ENCODE measurements at places on chromosomes 5 and 9.

DNA sequence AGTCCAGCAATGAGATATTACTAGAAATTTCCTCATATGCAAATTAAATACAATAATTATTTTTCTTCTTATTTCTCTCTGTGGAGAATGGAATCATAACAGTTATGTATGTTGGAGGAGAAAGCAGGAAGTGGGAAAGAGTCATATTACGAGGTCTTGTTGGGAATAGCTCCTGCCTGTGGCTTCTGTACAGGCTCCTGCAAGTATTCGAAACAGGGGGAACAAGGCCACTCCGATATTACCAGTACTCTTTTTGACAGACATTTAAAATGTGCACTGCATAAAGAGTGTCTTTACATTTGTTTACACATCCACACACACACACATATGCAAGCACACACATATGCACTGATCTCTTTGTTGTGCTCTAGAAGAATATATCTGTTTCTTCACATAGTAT lies 812.0 kb upstream of the ZNF608 start:
- DNase-seq = no peak

DNA sequence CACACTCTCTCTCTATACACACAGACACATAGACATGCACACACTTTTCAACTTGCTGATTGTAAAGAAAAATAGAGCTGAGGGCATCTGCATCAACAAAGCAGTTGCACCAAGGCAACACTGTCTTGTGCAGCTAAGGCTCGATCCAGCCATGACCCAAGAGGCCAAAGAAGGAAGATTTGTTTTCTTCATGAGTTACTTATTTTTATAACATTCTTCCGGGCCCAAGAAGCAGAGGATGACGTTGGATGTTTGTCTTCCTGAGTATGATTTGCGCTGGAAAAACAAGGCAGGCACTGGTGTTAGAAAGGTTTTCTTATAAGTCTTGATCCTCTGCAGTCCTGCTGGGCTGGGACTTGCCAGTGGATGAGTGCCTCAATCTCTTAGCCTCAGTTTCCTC lies 344.1 kb downstream of the ADAMTS6 start:
- DNase-seq = no peak

DNA sequence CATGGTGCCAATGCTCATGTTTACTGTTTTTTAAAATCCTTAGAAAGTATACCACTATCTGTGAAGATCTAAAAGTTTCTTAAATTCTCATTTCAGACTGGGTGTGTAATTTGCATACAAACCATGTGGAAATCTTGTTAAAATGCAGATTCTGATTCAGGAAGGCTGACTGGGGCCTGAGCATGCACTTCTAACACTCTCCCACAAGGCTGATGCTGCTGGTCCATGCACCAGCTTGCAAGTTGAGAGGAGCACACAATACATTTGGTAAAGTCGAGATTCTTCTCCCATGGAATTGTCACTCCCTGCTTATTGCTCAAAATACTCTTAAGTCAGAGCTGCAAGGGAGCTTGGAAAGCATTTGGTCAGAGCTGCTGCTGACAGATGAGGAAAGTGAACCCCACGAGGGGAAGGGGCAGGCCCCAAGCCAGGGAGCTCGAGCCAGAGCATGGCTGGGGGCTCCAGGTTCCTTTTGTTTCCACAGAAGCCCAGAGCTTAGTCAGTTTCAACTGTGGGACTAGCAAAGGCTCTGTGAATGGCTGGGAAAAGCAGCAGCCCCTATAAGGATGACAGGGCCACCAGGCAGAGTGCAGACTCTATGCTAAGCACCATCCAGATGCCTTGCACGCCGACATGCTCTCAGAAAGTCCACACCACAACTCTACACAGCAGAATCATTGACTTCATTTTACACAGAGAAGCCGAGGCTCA lies 93.5 kb upstream of the HAND1 start:
- DNase-seq = no peak

GRCh38 chr9:18568973-18569372 lies 95.0 kb downstream of the ADAMTSL1 start:
- DNase-seq = no peak

DNA sequence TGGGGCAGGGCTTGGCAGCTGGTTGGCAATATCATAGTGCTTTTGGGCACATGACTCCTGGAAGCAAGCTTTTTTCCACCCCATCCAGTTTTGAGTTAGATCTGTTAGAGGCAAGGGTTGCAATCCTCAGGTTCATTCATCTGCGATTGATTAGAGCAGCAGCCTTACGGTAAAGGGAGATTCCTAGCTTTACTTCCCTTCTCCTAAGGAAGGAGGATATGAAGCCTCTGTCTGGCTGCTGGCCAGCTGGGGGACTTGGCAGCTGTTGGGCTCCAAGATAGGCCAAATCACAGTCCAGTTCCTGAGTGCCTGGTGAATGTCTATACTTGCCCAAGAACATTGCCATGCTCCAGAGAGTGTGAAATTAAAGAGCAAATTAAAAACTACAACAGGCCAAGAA lies 113.4 kb upstream of the CCNH start:
- no peak for DNase-seq

- DNase-seq = no peak
These were observed 397.1 kb downstream of the MAN2A1 start for GRCh38 chr5:110086658-110087388.

DNA sequence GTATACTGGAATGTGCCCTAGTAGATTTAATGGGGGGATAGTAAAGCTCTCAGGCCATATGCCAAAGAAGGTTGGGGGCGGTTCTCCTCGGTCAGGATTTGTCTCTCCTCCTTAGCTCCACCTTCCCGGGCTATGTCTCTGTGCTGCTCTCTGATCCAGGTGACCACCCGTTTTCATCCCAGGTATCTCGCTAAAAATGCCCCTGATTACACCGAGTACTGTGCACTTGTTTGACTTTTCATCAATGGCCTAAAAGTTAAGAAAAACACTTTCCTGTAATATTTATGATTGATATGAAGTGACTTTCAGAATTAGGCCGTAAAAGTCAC lies 724 bp downstream of the NDUFS6 start:
- DNase-seq = no peak

DNA sequence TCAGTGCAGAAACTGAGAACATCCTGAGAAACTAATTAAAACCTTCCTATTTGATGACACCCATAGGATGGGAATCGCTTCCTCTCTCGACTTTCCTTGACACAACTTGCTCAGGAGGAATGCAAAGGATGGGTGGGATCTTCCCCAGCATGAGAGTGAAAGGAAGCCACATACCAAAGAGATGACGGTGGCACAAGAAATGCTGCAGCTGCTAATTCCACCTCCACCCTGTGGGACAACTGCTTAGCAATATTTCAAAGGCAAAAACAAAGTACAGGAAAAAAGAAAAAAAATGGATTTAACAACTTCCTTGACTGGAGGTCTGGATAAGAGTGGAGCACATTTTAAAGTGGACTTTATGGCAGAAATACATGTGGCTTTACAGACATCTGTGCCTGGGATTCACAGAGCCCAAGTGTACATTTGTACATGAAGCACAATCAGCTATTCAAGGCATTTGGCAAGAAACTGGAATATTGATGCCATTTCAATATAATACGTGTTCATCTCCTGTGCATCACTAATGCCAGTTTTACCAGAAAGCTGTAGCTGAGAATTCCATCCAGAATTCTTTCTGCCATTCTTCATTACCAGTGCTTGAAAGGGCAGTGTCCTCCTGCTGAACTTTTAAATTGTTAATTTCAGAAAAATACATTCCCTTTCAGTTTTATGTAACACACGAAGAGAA lies 359.2 kb upstream of the ACTBL2 start:
- DNase-seq = no peak

DNA sequence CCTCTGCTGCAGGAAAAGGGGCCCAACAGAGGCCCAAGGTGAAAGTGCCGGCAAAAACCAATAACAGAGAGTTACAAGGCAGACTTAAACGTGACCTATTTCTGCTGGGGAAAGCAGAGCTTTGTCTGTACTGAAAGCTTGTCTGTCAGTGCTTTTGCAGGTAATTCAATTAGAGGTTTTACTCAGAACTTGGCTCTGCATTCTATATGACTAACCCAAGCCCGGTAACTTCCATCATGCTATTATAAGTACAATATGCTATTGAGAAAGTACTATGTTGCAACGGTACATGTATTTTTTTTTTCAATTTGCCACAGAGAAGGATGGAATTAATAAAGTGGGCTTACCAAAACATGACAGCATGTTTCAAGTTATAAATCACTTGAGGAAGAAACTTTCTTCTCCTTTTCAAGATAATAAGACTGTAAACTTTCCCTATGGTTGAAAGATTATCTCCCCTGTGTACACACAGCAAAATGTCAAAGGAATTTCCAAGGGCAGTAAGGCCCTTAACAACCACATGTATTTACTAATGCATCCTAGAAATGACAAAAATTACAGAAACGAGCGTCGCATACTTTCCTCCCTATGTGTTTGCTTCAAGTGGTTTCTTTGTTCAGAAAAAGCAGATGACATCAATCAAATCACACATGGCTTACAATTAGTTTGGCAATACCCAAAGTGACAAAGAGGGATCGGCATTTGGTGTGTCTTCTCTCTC lies 282.4 kb downstream of the EFNA5 start:
- no peak for DNase-seq

- DNase-seq = peak; percentile 55
These were observed 36.8 kb upstream of the TEX48 start for GRCh38 chr9:114718801-114719221.

DNA sequence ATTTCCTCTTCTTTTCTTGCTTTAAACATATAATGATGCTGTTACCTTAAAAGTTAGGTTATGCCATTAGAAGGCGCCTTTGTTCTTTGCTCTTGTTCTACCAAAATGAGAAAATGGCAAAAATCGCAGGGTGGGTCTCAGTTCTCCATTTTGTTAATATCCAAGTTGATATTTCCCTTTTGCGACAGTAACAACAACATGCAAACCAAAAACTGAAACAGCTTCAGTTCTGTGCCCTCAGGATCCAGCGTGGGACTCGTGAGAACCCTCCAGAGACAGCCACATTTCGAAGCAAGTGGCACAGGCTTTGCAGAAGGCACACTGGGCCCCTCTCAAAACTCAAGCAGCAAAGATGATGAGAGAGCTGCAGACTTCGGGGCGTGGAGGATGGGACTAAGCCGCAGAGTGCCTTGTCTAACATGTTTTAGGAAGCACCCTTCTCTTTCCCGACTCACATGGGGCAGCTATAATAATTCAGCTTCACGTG lies 33.0 kb upstream of the LCP2 start:
- no peak for DNase-seq

GRCh38 chr9:2608276-2608675 lies 13.3 kb upstream of the VLDLR start:
- no peak for DNase-seq

- DNase-seq = no peak
These were observed 198.9 kb upstream of the CYLC2 start for GRCh38 chr9:102796244-102796643.

GRCh38 chr9:33737811-33738606 lies 57.4 kb upstream of the PRSS3 start:
- DNase-seq = no peak

GRCh38 chr5:39948867-39949468 lies 524.2 kb upstream of the DAB2 start:
- no peak for DNase-seq

DNA sequence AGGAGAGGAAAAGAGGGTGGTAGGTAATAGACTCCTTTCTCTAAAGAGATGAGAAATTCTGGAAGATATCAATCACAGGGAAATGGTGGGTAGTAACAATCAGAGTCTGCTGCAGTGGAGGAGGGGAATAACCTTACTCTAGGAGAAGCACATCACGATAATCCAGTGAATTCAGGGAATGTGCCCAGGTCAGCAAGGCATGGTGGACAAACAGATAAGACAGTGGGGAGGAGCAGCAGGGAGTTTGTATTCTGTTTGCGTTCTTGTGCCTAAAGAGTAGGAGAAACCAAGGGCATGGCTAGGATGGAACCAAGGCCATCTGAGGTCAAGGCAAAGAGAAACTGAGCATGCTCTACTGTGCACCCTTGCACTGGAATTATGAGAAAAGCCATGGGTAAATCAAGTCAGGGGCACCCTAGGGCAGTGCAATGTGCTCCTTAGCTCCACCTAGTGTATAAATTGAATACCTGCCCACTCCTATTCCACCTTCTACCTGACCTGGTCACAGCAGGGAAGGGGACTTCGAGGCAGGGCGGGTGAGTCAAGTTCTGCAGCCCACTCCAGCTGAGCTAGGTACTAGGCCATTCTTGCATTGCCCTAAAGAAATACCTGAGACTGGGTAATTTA lies 31.6 kb downstream of the RETREG1 start:
- no peak for DNase-seq

DNA sequence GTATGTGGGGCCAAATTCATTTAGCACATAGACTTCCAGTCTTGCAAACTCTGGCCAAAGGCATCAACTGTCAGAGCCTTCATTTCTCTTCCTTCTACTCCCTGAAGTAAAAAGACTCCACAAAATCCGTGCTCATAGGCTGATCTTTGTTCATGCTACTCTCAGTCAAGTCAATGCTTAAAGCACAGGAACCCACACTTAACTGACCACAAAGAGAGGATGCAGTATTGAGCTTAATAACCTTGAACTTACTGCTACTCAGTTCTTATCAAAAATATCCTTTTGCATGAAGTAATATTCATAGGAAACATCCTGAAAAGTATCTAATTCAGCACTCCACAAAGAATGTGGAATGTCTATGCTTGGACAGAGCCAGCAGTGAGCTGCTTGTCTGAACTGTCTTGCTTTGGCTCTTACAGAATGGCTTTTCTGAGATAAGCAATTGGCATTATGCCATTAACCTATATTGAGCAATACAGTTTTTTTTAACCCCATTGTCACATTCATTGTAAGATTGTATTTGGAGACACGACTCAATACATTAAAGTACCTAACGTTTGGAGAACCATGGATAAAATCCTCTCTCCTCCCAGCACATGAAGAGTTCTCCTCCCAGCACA lies 21.7 kb downstream of the LPAR1 start:
- no peak for DNase-seq

GRCh38 chr5:125026867-125027731 lies 280.7 kb upstream of the ZNF608 start:
- DNase-seq = no peak

GRCh38 chr5:175695161-175696126 lies 37.6 kb downstream of the HRH2 start:
- no peak for DNase-seq

GRCh38 chr5:58455480-58455879 lies 4.4 kb downstream of the PLK2 start:
- DNase-seq = no peak

DNA sequence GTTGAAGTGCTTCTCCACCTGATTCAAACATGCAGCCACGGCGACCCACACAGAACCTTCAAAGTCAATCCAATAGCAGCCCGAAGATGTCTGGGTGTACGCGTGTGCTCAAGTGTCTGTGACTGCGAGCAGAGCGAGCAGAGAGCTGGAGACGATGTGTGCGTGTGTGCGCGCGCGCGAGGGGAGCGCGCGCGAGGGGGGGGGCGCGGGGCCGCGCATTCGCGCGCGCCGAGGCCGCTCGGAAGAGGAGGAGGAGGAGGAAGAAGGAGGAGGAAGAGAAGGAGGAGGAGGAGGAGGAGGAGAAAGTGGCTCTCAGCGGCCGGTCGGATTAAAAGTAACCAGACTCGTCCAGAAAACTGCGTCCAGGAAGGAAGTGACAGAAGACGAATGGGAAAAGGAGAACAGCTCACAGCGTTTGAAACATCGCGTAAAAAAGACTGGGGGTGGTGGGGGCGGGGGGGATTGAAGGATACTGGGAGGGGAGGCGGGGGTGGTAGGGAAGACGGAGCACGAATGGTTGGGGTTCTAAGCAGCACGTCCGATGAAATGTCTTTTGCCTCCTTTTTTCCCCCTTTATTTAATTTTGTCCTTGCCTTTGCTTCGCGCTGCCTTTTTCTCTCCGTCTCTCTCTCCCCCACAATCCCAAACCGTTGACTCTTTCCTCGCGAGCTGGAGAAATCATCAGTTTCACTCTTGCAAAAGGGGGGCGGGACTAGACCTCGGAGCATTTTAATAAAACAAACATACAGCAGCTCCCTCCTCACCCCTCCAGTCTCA lies at the start of gene MEF2C:
TSS of gene MEF2C (minus strand) at position 126 of the 777 bp plus-strand sequence. CDS start 59,396 bp downstream, outside the sequence.
- no peak for DNase-seq

GRCh38 chr5:488744-489688 lies 35.2 kb downstream of the SLC9A3 start:
- no peak for DNase-seq

Data from stimulated activated CD4-positive, alpha-beta T cell treated with anti-CD3 and anti-CD28 coated beads, TNF-alpha, amount 100 ng/mL, for 1 hour (primary cell).